ENCODE measurements at places on chromosomes 4 and X.

DNA sequence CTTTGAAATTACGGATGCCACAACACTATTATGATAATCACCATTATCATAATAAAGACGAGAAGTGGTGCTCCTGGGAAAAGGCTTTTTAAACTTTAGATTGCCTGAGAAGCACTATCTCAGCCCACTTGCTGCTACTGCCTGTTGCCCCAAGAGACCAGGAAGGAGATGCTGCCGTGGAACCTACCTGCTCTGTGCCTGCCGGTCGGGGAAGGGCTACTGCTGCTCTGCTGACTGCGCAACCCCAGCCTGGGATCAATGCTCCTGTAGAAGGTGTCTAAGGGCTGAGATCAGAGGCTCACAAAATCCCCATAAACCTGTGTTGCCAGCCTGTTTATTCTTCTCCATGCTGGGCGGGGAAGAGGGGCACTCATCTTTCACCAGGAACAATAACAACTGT, 145.3 kb upstream of the VCX3B start:
- DNase-seq, result no peak

GRCh38 chr4:1246901-1247863, 1.7 kb downstream of the CTBP1 start:
- peak; percentile 41 for DNase-seq

DNA sequence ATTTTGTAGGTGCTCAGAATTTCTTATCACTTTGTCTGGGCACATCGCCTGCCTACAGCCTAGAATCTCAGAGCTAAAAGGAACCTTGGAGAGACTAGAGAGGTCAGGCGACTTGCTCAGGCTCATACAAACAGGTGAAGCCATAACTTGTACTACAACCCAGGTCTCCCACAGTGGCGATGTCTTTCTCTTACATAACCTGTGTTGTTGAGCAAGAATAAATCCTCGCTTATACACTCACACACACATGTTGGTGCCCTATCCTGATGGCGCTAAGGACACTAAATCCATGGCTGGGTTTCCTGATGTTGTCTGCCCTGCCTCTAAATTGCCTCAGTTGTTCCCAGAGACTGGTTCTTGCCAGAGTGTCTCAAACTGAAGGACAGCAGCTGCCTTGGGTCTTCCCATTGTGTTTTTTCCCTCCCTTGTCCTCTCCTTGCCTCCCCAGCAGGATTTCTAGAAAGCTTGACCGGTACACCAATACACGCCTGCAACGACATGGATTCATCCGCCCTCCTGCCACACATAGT, 1.6 kb downstream of the TSC22D3 start:
- DNase-seq, result no peak

GRCh38 chr4:16158504-16158852, 67.8 kb downstream of the TAPT1 start:
- no peak for DNase-seq

GRCh38 chr4:105184316-105184980, 37.8 kb downstream of the TET2 start:
- no peak for DNase-seq

DNA sequence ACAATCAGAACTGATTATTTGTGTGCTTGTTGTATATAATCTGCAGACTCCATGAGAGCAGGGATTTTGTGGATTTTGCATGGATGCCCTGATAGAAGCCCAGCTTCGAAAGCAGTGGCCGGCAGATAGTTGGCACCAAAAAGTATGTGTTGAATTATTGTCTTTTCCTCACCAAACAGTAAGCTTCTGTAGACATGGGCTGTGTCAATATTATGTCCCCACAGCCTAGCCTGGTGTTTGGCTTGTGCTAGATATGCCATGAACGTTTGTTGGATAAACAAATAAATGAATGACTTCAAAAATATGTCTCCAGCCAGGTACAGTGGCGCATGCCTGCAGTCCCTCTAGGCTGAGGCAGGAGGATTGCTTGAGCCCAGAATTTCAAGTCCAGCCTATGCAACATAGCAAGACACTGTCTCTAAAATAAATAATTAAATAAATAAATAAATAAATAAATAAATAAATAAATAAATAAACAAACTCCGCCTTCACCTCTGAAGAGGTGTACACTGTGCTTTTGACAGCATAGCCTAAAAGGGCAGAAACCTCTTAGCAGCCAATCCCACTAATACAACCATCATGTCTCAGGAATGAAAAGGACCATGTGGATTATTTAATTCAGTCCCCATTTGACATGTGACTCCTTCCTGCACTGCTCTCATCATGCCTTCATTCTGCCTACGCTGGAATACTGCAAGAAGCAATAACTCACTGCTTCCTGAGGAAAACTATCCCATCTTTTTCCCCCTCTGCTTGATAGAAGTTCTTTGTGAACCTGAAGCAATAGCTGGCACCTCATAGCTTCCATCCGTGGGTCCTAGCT, 335.2 kb downstream of the FBXW7 start:
- DNase-seq, result no peak
